ENCODE measurements at places on chromosomes 16 and 17.

DNA sequence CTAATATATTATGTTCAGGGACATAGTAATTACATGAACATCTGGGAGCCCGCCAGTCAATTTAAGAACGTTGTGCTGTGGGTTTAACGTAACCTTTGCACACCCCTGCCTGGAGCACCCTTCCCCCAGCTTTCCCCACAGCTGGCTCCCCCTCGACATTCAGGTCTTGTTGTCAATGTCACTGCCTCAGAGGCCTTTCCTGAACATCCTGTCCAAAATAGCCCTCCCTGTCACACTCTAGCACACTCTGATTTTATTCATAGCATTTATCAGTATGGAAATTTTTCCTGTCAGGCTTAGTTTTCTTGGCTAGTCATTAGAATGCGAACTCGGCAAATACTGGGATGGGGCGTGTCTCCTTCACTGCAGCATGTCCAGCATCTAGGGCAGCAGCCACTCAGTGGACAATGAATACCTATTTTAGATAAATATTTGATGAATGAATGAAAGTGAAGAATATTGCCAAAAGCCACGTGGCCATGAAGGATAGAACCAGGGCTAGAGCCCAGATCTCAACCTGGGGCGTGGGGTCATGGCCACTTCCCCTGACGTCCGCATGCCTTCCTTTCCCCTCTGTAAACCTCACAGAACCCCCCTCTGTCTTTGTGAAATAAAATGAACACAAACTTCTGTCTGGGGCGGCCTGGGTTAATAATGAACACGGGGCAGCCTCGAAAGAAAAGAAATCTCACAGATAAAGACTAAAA, 10.5 kb downstream of the PIK3R6 start:
- DNase-seq = no peak

DNA sequence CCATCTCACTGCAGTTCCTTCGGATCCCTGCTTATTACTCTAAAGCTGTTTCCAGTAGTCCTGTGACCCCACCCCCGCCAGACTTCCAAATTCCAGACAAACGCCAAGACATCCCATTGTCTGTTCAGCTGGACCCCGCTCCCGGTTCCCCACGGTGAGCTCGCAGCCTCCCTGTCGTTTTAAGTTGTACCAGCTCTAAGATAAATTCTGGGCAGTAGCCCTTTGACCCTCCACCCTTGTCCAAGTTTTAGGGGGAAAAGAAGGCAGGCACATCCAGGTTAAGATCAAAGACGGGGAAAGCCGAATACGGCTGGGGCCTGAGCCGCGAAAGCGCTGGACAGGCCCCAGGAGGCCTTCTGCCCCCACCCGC, 589 bp downstream of the ARL6IP1 start:
- peak; percentile 35 for DNase-seq

DNA sequence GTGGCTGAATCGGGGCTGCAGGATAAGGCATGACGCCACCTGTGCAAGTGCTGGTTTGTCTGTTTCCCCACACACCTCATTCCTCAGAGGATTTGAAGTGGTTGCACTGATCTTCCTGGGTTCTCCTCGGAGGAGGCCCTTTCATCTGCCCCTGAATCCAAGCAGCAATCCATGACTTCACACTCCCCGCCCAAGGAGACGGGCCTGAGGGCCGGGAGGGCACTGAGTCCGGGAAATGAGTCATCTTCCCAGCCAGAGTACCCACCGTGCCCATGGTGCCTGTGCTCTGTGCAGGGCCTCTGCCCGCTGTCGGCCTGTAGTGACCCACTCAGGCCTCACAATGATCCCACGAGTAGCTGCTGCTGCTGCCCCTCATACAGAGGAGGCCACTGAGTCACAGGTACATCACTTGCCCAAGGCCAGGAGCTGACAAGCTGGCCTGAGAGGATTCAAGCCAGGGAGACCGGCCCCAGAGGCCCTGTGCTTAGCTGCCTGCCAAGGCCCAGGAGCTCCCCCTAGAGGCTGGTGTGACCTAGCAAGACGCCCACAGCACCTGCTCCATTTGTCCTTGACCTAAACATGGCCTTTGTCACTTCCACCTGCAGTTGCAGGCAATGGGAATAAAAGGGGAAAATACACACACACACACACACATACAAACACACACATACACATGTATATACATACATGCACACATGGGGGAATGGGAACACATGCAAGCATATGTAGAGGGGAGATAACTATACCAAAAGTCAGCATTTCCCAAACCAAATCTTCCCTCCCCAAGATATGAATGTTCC, 240.0 kb downstream of the C16orf95 start:
- no peak for DNase-seq

DNA sequence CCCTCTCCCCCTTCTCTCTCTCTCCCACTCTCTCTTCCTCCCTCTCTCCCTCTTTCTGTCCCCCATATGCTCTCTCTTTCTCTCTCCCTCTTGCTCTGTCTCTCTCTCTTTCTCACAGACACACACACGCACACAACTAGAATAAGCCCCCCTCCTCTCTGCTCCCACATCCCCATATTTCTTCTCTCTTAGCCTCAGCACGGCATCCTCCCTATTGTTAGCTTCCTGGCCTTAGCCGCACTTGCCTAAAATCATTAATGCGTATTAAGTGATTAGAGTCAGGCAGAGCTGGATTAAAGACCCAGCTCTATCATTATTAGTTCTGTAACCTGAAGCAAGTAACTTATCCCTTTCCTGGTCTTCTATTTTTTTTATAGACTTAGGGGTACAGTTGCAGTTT, 319.0 kb upstream of the C16orf82 start:
- DNase-seq = no peak

GRCh38 chr17:47717979-47718621, 14.9 kb upstream of the TBX21 start:
- no peak for DNase-seq

GRCh38 chr17:44372036-44372435, 8.4 kb upstream of the FAM171A2 start:
- DNase-seq = no peak

DNA sequence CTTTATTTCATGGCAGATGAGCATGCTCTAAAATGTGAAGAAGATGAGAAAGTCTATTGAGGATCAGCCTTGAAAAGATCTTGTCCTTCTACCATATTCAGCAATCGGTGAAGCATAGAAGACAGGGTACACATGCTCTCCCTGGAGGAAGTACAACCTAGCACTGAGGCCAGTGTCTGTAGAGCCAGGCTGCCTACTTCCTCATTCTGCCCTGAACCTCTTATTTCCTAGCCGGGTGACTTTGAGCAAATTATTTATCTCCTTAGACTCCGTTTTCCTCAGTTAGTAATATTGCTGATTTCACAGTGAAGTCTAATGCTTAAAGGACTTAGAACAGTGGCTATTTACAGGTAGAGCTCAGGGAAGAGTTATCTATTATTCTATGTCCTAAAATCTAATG, 58.4 kb downstream of the TMEM100 start:
- no peak for DNase-seq

GRCh38 chr17:2706911-2707510, 4.6 kb downstream of the CLUH start:
- no peak for DNase-seq

- peak; percentile 95 for DNase-seq
Observed at GRCh38 chr17:49727380-49727779, 19.6 kb upstream of the SLC35B1 start.

DNA sequence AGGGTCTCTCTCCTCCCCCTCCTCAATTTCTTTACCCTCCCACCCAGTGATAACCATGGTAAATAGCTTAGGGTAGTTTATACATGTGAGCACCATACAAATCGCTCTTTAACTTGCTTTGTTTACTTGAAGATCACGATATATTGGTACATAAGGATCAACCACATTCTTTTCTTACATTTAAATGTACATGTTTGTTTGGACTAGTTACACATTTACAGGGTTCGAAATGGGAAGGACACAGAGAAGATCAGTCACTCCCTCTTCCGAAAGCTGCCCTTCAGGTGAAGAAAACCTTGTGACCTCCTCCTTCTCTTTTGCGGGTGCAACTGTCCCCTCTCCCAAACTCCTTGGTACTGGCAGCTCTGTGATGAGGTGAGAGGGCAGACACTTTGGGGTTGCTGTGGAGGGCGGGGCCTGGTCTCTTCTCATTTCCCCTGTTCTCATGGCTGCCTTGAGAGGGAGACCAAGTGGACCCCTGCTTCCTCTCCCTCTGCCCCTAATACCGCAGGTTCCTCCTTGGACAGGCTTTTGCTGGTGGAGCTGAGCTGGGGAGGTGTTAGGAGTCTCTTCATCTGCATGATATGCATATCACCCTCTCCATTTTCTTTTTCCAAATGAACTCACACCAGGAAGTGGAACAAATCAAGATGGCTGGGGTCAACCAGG, 4.7 kb upstream of the PIK3R6 start:
- no peak for DNase-seq

- no peak for DNase-seq
Observed at GRCh38 chr16:1746693-1747195, 24.6 kb downstream of the NME3 start.

- no peak for DNase-seq
Observed at GRCh38 chr16:46691726-46692125, 2.3 kb downstream of the ORC6 start.

DNA sequence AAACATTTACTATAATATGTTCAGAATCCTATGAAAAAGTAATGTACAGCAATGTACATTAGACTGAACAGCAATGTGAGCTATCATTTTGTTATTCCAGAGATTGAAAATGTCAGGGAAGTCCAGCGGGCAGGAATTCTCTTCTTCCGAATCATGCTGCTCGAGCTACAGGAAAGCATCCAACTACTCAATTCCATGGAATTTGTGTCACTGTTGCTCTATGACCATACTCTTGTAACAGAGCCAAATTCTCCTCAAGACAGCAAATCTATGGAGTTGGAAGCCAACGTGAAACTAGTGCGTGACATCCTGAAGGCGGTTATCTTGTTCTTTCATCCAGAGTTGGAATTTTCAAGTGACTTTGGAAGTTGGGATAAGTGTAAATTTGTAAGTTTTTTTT, 24.8 kb upstream of the NSRP1 start:
- DNase-seq = peak; percentile 80

- DNase-seq = no peak
Observed at GRCh38 chr16:10831894-10832886, 13.6 kb upstream of the TVP23A start.

DNA sequence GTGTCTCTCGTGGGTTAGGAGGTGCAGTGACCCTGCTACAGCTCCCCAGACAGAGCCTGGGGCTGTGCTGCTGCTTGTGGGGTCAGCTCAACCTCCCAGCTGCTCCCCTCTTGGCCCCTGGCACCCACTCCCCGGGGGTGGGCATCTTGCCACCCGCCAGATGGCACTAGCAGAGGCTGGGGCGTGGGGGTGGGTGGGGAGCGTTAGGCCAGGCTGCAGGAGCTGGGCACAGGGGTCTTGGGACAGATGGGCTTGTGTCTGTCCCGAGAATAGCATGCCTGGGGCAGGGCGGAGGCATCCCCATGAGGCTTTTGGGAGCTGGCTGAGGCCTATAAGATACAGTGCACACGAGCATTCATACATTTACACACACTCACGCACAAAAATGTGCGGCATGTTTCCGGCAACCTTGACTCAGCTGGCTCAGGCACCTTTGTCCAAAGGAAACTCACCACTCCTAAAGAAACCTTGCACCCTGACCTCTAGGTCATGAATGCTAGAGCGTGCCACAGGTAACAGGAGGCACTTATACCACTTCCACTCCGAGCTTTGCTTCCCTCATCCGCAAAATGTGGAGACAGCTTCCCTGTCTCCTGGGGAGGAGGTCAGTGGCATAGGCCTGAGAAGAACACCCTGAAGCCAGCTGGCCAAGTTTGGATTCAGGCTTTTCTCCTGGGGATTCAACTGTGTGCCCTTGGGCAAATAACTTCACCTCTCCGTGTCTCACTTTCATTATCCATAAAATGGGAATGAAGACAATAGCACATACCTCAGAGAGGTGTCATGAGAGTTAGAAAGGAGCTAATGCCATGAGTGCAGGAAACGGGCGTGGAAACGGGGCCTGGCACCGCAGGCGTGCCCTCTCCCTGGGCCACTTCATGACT, 78.9 kb upstream of the LHX1 start:
- DNase-seq = no peak

GRCh38 chr17:49739641-49740271, 24.2 kb downstream of the FAM117A start:
- peak; percentile 74 for DNase-seq

DNA sequence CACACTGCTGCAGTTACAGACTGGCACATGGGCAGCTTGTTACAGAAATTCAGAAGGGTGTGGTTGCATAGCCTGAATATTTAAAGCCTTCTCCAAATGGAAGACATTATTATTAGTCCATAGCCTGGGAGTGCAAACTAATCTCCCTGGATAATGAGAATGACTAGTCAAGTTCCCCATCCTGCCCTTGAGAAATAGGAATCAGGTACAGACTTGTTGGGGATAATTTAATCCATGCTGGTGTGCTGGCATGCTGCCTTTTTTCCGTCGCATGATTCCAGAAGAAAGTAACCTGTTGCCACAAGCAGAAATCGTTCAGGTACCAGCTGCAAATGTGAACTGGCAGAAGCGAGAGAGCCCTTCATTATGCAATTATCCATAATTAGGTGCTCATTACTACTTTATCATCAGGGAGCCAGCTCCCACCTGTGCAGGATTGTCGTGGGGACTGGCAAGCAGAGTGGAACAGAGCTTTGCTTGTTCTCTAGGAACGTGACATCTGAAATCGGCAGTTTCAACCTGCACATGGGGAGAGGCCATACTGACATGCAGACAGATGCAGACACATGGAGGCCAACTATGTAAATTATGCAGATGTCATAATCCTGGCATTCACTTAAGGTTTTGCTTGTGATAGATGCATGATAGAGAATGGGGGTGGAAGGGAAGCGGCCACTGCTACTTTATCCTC, 419.4 kb downstream of the PMP22 start:
- DNase-seq = peak; percentile 64

GRCh38 chr16:87963400-87963799, 12.2 kb downstream of the BANP start:
- no peak for DNase-seq

GRCh38 chr17:58369214-58370031, 17.4 kb upstream of the SUPT4H1 start:
- no peak for DNase-seq

DNA sequence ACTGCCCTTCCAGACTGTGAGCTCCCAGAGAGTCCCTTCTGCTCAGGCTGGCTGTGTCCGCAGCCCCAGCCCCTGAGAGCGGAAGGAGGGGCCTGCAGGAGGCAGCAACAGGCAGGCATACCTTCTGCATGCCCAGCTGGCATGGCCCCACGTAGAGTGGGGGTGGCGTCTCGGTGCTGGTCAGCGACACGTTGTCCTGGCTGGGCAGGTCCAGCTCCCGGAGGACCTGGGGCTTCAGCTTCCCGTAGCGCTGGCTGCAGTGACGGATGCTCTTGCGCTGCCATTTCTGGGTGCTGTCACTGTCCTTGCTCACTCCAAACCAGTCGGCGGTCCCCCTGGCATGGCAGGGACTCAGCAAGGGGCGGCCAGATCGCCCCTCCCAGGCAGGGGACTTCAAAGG, 9.0 kb downstream of the RHBDF1 start:
- DNase-seq = no peak

- no peak for DNase-seq
Observed at GRCh38 chr17:59356543-59357218, 25.2 kb downstream of the YPEL2 start.

GRCh38 chr16:66926961-66927436, 1.7 kb upstream of the RRAD start:
- DNase-seq = no peak

All from tongue (tissue), 3 donors.